Stimulated activated memory B cell treated with anti-CD40 and anti-IgM and Interleukin-4, amounts not matched to agents 10 μg/mL and 1 μg/mL and 100 μg/mL, for 72 hours (primary cell): ENCODE measurements at places on chromosomes 12 and 14.

DNA sequence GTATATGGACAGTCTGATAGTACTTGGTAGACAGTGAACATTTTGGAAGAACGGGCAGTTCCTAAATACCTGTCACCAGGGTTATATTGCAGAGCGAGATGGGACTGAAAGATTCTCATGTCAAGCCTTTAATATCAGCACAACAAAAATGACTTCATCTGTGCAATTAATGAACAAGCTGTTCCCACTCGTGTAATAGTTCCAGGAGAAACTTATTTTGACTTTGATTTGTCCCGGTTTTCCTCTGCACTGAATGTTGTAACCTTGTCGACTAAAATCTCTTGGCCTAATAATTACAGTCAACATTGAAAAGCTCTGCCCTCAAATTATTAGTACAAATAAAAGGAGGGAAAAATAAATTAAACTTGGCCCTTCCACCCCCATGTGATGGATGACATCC is 79.5 kb downstream of the WASHC3 start:
- H3K36me3 ChIP-seq = no peaks in the 10 kb centered on the region
- no peak overlapping the region for H3K27ac ChIP-seq
- no peak overlapping the region for H3K4me3 ChIP-seq

- H3K36me3 ChIP-seq = no peaks in the 10 kb centered on the region
- H3K4me3 ChIP-seq = no peak overlapping the region
- no peak for ATAC-seq
- no peaks in the 10 kb centered on the region for H3K4me1 ChIP-seq
Measured at GRCh38 chr12:88624911-88625310, 44.6 kb upstream of the KITLG start.

DNA sequence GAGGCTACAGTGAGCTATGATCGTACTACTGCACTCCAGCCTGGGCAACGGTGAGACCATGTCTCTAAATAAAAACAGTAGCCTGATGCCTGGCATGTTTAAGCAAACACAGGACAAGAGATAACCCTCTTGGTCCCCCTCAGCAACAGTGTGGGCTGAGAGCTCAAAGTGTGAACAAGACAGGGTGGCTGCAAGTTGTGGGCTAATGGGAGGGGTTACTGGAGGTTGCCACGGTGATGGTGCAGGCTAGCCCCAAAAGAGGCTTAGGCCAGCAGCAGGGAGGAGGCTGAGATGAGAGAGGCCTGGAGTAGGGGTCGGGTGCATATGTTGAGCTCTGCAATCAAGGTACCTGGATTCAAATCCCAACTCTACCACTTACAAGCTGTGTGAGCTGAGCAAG is 3.4 kb upstream of the LGMN start:
- H3K27me3 ChIP-seq = no peaks in the 10 kb centered on the region
- no peak overlapping the region for H3K4me3 ChIP-seq
- H3K36me3 ChIP-seq = no peaks in the 10 kb centered on the region
- no peak overlapping the region for H3K27ac ChIP-seq

DNA sequence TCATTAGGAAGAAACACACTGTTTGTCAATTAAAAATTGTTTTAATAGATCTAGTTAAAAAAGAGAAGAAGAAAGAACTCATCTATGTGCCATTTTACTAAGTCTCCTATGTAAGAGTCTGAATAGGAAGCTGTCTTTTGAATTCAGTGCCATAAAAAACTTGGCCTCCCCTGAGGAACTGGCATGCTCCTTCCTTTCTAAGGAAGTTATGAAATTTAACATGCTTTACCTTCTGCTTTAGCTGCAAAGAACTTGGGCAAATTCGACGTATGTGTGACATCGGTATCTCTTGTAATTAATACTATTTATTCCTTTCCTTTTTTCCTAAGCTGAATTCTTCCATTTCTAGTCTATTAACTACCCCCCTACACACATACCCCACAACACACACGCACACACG is 12.5 kb downstream of the TM7SF3 start:
- H3K4me3 ChIP-seq = no peak overlapping the region
- H3K27ac ChIP-seq = no peak overlapping the region
- peaks cover 46% of the 10 kb centered on the region for H3K4me1 ChIP-seq
- H3K36me3 ChIP-seq = peaks cover 34% of the 10 kb centered on the region
- H3K27me3 ChIP-seq = no peaks in the 10 kb centered on the region

- no peaks in the 10 kb centered on the region for H3K4me1 ChIP-seq
- H3K4me3 ChIP-seq = no peak overlapping the region
- H3K27ac ChIP-seq = no peak overlapping the region
- no peaks in the 10 kb centered on the region for H3K27me3 ChIP-seq
- ATAC-seq = no peak
Measured at GRCh38 chr14:83993545-83993944, 1536.4 kb upstream of the FLRT2 start.

- peaks cover 5% of the 10 kb centered on the region for H3K36me3 ChIP-seq
- H3K27me3 ChIP-seq = no peaks in the 10 kb centered on the region
- H3K27ac ChIP-seq = no peak overlapping the region
- H3K4me1 ChIP-seq = peaks cover 48% of the 10 kb centered on the region
Measured at GRCh38 chr14:93302688-93303581, 29.9 kb downstream of the BTBD7 start.

DNA sequence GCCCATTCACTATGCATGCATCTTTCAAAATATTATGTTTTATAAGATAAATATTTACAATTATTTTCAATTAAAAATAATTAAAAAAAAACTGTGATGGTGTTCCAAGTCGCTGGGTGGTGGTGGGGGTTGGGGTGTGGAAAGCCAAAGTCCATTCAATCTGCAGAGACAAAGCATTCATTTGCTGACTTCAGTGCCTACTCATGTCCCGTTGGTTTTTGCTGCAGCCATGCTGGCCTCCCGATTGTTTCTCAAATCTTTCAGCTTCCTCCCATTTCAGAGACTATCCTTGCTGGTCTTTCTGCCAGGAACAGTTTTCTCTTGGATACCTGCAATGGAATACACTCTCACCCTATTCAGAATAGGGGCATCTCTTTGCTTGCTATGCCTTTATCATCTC is 331.5 kb upstream of the NOVA1 start:
- H3K4me3 ChIP-seq = no peak overlapping the region
- no peaks in the 10 kb centered on the region for H3K4me1 ChIP-seq
- no peak overlapping the region for H3K27ac ChIP-seq
- no peak for ATAC-seq

- ATAC-seq = no peak
- H3K27me3 ChIP-seq = no peaks in the 10 kb centered on the region
- H3K36me3 ChIP-seq = peaks cover 75% of the 10 kb centered on the region
- H3K27ac ChIP-seq = no peak overlapping the region
Measured at GRCh38 chr12:120102189-120103043, 14.1 kb downstream of the RAB35 start.

DNA sequence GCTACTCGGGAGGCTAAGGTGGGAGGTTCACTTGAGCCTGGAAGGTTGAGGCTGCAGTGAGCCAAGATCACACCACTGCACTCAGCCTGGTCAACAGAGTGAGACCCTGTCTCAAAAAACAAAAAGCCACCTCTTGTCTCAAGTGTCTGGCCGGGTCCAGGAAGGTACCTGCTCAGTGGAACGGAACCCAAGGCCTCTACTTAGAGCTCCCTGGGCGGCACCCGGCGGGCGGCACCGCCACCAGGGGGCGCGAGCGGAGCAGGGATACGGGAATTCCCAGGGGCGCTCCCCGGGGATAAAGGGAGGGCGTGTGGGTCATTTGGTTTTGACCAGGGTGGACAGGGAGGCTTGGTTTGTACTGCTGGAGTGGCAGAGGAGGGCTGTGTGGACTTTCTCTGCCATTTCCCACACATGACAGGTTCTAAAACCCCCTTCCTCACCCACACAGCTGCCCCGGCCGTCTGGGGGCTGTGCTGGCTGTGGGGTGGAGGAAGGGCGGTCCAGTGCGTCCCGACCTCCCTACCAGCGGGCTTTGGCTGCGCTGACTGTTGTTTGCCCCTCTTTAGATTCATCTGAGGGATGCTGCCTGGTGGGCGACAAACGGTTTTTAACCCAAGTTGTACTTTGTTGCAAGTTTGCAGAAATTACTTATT is 91.4 kb downstream of the SETD3 start:
- peak; percentile 49 for ATAC-seq
- H3K4me3 ChIP-seq = no peak overlapping the region
- H3K4me1 ChIP-seq = peaks cover 13% of the 10 kb centered on the region
- H3K36me3 ChIP-seq = peaks cover 4% of the 10 kb centered on the region
